Naive thymus-derived CD8-positive, alpha-beta T cell (primary cell): ENCODE measurements at places on chromosomes 2 and 18. TPM values are rescaled to one million over a fixed set of nuclear protein-coding genes. Genes with fewer than 3 reads are reported as not detected.

DNA sequence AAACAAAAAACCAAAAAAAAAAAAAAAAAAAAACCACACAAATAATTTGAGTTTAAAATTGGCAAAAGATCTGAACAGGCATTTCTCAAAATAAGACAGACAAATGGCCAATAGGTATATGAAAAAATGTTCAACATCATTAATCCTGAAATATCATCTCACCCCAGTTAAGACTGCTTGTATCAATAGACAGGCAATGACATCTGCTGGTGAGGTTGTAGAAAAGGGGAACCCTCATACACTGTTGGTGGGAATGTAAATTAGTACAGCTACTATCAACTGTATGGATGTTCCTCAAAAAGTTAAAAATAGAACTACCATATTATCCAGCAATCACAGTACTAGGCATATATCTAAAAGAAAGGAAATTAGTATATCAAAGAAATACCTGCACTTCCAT is 523.1 kb downstream of the XIRP2 start:
- no peaks in the 10 kb centered on the region for H3K36me3 ChIP-seq
- H3K27me3 ChIP-seq = no peaks in the 10 kb centered on the region
- no peak overlapping the region for H3K27ac ChIP-seq
- no peak overlapping the region for H3K4me3 ChIP-seq
- H3K4me1 ChIP-seq = no peaks in the 10 kb centered on the region

- H3K27ac ChIP-seq = no peak overlapping the region
- peaks cover 6% of the 10 kb centered on the region for H3K4me1 ChIP-seq
- peak overlapping the region; percentile 83 for H3K4me3 ChIP-seq
Measured at GRCh38 chr2:74715880-74716279, 61.8 kb downstream of the SEMA4F start.

GRCh38 chr2:152766928-152767327 is 48.5 kb downstream of the ARL6IP6 start:
- H3K4me3 ChIP-seq = no peak overlapping the region
- no peaks in the 10 kb centered on the region for H3K27me3 ChIP-seq
- H3K27ac ChIP-seq = no peak overlapping the region
- H3K4me1 ChIP-seq = no peaks in the 10 kb centered on the region

DNA sequence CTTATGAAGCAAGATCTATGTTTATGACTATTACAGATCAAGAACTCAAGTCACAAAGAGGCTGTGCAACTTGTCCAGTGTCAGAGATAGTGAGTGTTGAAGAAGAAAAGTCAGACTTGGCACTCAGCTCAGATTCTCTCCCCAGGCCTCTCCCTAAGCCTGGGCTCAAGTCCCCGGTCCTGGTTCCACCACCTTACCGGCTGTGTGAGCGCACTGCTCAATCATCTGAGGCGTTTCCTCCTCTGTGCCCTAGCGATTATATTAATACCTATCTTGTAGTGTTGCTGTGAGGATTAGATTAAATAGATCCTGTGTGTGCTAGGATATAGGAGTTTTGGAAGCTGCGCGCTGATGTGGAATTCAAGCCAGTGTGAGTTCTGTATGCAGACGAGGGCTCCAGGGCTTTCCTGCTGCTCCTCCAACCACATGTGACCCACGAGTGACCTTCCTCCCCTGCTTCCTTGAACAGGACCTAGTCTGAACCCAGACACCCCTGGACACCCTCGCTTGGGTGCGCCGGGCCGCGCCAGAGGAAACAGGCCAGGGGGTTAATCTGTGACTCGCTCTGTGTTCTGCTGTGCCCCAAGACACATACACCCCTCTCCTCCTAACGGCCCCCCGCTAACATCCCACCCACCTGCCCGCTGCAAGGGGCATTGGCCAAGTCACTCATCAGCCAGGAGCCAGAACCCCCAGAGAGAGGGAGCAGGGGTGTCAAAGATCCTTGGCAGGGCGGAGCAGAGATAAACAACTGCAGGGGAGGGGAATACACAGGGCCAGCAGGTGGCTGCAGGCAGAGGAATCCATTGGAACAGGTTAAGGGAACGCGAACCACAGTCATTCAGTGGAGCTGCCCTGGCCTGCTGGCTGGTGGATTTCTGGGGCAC is 38.3 kb downstream of the TNS1 start:
- H3K4me3 ChIP-seq = no peak overlapping the region
- no peaks in the 10 kb centered on the region for H3K4me1 ChIP-seq
- H3K36me3 ChIP-seq = no peaks in the 10 kb centered on the region

The PSMA8 gene
- 1.7 TPM for total RNA-seq

The GATA6 gene
- not detected for total RNA-seq
